GM12878 (cell line): ENCODE measurements at places on chromosomes 7 and 10.

GRCh38 chr7:43565786-43566185 lies 17.1 kb upstream of the STK17A start:
- no peak for DNase-seq

- DNase-seq: no peak
These were observed 2.1 kb downstream of the PAXIP1 start for GRCh38 chr7:155000795-155001194.

DNA sequence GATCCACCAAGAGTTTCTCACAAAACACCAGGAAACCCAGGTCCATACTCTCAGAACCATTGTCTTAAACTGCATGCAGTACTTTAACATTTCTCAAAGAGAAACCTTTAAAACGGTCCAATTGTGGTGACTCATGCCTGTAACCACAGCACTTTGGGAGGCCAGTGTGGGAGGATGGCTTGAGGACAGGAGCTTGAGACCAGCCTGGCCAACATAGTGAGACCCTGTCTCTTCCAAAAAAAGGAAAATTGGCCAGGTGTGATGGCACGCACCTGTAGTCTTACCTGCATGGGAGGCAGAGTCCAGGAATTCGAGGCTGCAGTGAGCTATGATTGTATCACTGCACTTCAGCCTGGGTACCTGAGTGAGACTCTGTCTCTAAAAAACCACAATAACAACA lies 97.5 kb upstream of the OIT3 start:
- no peak for DNase-seq

- peak; percentile 48 for DNase-seq
These were observed 9.0 kb downstream of the MRPL32 start for GRCh38 chr7:42940985-42941847.

DNA sequence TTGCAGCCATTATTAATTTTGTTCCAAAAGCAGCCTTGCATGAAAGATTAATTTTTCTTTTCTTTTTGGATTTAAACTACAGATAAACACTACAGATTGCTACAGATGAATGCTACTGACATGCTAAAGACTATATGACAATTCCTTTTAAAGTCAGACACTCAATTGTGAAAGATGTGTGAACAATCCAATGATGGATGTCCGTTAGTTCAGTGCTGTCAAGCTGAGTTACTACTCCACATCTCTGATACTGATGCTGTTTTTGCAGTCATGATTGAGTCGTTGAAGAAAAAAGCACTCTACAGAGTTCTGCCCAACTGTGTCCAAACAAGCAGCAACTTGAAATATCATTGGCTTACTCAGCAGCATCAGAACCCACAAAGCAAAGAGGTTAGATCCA lies 146.8 kb downstream of the OTUD1 start:
- no peak for DNase-seq

DNA sequence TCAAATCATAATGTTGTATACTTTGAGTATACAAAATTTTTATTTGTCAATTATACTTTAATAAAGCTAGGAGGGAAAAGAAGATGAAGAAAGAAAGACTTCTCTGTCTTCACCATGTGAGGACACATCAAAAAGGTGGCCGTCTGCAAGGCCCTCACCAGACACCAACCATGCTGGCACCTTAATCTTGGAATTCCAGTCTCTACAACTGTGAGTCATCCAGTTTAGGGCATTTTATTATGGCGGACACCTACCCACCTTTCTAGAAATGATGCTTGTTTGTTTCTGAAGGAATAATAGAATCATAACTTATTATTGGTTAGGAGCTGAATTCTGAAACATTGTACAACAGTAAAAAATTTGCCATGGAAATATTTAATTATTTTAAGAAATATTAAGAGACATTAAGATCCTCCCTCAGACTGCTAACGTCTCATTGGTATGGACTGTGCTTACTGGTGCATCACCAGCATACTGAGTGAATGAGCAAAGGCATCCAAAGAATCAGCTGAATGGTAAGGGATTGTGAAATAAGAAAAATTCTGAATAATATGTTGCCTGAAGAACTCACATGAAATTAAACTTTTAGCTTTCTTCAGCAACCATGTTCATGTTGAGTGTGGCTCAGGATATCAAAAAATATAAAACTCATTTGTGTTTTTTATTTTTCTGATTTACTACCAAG lies 536.6 kb downstream of the HTR7 start:
- DNase-seq: no peak

- DNase-seq: no peak
These were observed 464 bp downstream of the DENND2A start for GRCh38 chr7:140640060-140640637.

DNA sequence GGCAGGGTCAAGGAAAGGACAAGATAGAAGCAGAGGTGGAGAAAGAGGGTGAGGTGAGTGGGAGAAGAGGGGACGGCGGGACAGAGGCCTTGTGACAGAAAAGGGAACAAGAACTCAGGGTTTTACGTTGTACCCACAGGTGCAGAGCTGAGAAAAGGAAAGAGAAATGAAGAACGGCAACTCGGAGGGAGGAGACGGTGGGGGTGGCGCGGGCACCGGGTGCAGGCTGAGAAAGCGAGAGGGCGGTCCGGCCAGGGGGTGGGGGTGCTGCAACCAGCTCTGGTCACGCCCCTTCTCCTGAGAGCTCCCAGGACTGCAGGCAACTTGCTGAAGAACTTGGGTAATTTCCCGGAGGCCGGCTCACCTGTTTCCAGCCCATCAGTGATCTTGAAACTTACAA lies 65.3 kb downstream of the CARD11 start:
- peak; percentile 91 for DNase-seq

DNA sequence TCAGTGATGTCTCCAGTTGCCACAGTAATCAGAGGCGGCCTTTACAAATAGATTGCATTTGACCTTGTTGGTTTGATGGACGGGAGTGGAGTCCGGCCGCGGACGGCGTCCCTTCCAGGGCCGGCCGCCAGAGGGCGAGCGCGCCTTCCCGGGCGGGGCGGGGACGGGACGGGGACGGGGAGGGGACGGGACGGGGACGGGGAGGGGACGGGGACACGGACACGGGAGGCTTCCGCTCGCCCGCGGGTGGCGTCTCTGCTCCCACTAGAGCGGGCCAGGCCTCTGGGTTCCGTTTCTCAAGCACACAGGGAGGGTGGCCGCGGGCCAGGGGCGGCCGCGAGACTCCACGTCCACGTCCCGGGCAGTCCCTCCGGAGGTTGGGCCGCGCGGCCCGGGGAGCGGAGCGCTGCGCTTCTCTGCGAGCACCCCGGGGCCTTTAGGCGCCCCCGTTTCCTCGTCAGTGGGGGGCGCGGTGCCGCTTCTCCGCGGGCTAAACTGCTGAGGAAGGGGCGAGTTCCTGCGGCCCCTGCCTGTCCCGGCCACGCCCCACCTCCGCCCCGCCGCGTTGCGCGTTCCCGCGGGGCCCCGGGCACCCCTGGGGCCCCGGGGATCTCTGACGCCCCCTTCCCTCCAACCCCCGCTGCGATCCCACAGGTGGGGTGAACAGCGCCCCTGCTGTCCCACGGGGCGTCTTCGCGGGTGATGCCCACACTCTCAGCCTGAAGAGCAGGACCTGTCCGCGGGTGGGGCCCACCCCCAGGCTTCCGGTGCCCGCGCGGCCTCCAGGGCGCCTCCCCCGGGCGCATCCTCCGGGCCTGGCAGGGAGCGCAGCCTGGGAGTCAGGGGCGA lies 84.2 kb upstream of the MKI67 start:
- no peak for DNase-seq

GRCh38 chr10:72887043-72887442 lies 6.5 kb upstream of the OIT3 start:
- no peak for DNase-seq

DNA sequence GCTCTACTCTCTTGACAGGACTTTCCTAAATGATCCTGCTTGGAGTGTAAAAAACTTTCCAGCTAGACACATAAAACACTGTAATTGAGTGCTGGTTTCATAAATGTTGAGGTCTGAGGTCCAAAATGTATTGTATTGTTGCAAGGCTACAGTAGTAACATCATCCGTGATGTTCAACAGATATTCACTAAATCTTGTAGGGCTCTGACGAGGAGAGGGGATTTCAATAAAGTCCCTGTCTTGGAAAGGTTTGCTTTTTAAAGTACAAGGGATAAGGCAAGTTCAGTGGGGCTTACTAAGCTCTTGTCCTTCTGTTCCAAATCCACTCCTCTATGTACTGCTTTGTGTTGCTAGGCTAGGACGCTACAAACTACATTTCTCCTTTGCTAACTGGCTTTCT lies 48.9 kb downstream of the FHIP2A start:
- no peak for DNase-seq

- no peak for DNase-seq
These were observed 54.7 kb upstream of the ANTXRL start for GRCh38 chr10:46232084-46232483.

DNA sequence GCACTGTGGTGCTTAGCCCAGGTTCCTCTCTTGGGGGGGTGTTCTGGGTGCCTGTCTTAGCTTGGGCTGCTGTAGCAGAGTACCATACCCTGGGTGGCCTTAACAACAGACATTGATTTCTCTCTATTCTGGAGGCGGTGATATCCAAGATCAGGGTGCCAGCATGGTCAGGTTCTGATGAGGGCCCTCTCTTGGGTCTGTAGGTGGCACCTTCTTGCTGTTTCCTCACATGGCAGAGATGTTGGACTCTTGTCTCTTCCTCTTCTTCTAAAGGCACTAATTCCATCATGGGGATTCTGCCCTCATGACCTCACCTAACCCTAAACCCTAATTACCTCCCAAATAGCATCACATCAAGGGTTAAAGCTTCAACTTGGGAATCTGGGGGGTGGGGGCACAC lies 19.9 kb upstream of the CRHR2 start:
- DNase-seq: no peak

GRCh38 chr7:40646717-40647116 lies 511.9 kb downstream of the SUGCT start:
- DNase-seq: no peak

GRCh38 chr7:106893591-106893990 lies 28.5 kb downstream of the PIK3CG start:
- DNase-seq: no peak

DNA sequence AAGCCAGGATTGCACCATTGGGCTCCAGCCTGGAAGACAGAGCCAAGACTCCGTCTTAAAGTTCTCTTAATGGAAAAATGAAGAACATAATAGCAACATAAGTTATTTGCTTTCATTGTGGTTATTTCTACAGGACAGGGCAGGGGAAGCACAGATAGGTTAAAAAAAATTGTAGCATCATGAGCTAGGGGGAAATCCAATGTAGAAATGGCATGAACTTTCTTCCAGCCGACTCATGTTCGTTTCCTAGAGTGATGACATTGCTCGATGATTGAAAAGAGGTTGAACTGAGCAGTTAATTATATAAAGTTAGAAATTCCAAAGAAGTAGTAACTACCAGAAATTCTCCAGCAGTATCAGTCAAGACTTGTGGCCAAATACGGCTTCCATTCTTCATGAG lies 64.9 kb downstream of the DAGLB start:
- DNase-seq: no peak

DNA sequence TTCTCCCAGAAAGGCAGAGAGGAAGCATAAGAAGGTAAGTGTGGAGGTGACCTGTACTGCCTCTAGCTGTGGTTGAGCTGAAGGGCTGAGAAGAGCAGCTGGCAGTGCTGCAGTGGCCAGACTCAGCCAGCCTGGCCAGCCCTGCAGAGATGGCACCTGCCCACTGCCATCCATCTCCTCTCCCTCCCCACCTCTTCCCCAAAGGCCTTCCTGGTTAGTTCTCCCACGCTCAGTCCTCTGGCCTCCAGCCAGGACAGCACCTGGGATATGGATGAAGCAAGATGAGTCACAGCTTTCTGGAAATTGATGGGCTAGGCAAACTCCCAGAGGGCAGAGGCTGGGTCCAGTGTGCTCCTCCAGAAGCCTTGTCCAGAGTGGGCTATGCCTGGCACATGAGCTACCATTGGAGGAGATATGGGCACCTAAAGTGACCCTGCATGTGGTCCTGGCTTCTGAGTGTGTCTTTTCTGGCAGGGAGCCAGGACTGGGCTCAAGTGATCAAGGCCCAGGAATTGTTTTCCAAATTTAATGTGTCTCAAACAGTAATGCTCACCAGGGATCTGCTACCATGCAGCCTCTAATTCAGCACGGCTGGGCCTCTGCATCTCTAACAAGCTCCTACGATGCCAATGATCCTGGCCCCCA lies 81.0 kb upstream of the CACUL1 start:
- no peak for DNase-seq

- no peak for DNase-seq
These were observed 22.9 kb upstream of the CREB3L2 start for GRCh38 chr7:138024765-138025164.

DNA sequence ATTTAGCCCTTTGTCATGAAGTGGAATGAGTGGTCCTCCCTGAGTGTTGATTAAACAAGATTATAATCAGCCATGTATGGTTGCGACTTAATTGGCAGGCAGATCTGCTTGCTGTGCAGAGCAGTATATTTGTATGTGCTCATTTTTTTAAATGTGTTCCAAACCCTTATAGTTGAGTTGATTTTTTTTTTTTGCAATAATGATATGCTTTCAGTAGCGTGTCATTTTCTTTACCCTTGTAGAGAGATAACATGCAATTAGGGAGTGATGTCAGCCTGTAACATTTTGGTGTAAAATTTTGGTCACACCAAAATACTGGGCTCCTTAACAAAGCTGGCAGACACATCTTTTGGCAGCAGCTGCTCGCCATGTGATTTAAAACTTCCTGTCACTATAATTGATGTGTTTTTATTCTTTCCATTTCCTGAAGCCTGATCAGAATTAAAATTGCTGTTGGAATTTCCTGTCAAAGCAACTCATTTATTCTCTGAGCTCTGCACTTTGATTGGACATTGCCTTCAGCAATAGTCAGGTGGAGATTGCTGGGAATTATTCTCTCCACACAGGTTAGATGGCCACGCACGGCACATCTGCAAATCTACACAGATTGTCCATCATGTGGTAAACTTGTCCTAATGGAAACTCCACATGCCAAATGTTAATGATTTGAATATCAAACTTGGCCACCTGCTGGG lies 125.3 kb downstream of the DYNC1I1 start:
- no peak for DNase-seq

- DNase-seq: no peak
These were observed 128.4 kb downstream of the ELMO1 start for GRCh38 chr7:37320140-37320847.

- peak; percentile 72 for DNase-seq
These were observed 69.4 kb downstream of the C1GALT1 start for GRCh38 chr7:7251742-7252141.

- no peak for DNase-seq
These were observed 247.0 kb downstream of the SORCS1 start for GRCh38 chr10:106917452-106918055.

DNA sequence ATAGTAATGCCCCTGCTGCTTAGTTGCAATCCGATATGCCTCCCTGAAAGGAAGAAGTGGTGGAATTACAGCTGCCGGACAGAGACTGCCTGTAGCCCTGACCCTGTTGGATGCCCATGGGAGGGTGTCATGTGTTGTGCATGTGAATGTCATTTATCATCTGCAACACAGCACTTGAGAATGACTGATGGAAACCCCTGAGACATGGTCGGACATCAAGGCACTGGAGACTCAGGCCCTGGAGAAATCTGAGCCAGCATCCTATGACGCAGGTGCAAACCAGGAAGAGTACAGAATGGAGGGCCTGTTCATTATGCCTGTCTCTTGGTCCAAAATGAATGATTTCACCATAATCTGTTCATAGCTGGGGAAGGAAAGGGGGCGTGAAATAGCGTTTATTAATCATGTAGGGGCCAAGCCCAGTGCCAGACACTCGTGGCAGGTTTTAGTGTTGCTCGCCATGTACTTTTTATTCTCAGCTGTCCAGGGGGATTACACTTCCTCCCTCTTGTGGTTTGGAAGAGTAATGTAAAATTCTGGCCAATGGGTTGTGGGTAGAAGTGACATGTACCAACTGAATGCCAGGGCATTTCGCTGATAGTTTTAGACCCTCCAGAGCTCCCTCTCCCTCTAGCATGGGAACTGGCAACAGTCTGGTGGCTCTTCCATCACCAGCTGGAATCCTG lies 23.0 kb upstream of the LEP start:
- no peak for DNase-seq

- DNase-seq: no peak
These were observed 1.9 kb upstream of the FAM170B start for GRCh38 chr10:49135575-49136313.
